Fibroblast of upper back skin (primary cell): ENCODE measurements at places on chromosomes 5 and 9.

DNA sequence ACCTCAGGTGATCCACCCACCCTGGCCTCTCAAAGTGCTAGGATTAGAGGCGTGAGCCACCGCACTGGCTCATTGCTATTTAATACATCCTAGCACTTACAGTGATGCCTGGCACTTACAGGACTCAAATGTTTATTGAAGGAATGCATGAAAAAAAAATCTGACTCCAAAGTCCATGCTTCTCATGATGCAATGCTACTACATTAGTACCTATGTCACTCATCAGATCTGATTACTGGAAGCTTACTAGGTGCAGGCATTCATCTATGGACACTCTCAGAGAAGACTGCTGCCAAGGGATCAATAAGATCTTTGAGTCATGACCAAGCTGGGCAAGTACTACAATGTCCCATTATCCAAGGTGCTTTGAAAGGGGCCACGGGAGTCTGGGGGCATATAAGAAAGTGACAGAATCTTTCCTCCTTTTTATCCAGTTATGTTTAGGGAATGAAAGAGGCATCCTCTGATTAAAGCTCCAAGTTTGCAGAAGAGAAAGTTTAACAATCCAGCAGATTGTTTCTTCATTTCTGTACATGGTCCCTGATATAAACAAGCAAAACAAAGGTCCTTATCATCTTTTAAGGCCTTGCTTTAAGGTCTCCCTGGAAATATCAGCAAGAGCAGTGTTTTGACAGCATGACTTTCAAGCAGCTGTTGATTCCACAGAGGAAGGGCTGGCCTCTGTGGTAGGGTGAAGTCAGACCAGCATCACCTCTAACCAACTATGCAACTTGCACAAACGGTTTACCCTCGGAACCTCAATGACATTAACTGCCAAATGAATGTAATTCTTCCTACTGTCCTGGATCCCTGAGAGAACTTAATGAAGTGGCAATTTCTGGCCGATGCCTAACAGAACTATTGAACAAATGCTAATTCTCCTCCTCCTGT is 35.9 kb downstream of the ARPC5L start:
- DNase-seq: no peak

DNA sequence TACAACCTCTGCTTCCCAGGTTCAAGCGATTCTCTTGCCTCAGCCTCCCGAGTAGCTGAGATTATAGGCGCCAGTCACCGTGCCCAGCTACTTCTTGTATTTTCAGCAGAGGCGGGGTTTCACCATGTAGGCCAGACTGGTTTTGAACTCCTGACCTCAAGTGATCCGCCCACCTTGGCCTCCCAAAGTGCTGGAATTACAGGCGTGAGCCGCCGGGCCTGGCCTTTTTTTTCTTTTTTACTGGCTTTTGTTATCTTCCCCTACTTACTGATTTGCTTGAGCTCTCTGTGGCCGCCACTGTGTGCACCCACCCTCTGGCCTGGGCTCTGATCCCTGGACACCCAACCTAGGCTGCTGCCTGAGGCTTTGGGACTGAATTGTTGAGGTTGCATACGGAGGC is 60.3 kb downstream of the ANKRD33B start:
- DNase-seq: no peak

DNA sequence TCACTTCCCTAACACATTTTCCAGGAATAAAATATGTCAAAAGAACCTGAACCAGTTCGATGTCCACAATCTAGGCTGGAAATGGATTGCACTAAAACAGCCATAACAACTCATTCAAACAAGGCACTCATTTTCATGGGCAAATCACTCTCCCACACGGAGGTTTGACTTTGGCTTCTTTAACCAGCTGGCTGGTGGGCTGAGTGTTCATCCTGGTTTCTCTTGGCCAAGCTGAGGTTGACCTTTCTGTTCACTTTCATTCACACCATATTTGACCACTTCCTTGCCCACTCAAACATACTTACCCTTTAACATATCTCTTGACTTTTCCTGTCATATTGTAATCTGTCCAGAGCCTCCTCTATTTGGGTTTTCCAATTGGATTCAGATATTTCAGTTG is 5.4 kb downstream of the IL7R start:
- DNase-seq: no peak

DNA sequence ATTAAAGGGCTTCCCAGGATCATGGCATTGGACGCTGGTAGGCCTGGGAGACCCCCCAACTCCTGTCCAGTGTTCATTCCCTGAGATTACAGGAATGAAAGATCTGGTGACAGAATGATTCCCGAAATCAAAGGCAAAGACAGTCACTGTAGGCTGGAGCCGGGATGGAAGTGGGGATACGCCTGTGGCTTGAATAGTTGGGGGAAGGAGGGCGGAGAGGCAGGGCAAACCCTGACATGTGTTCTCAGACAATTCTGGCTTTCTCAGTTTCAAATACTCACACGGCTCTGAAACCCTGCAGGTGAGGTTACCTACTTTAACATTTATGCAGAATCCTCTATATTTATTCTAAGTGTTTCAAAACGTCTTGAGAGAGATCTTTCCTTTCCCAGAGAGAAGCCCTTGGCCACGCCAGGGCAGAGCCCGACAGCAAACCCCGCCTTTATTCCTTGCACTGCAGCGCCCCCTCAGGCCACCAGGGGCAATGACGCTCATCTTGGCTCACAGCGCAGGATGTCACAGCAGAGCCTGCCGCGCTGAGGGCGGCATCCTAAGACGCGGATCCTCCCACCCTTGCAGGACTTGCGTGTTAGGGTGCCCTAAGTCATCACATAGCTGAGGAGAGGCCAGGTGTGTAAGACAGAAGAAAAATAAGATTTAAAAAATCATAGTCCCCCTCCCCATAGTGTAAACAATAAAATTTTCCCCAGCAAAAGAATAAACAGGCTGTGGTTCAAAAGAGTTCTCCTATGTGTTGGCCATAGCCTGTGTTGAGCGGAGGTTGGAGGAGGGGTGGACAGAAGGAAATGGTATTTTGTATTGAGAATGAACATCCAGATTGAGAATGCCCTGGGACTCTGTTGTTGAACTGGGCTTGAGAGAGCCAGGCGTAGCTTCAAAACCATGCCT is 284.5 kb downstream of the NTRK2 start:
- DNase-seq: peak; percentile 57

DNA sequence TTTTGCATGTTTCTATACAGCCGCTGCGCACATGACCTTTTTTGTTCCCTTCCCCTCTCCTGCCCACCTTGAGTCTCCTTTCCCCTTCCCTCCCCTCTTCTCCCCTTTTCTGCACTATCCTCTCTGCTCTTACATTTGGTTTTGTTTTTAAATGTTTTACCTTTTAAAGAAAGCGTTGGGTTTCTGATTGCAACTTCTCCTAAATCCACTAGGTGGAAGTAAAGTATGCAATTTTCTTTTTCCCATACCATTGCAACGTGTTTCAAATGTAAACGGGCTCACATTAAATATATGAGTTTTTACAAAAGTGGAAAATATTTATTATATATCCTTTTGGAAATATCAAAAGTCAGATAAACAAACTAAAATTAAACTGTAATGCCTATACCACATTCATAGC is 500.9 kb downstream of the DIRAS2 start:
- DNase-seq: peak; percentile 29

- peak; percentile 17 for DNase-seq
Measured at GRCh38 chr9:71895117-71895516, 15.9 kb downstream of the ABHD17B start.

GRCh38 chr9:129776938-129777768 is 24.3 kb upstream of the PTGES start:
- peak; percentile 100 for DNase-seq

- peak; percentile 99 for DNase-seq
Measured at GRCh38 chr5:136016945-136017530, 11.8 kb upstream of the TGFBI start.

DNA sequence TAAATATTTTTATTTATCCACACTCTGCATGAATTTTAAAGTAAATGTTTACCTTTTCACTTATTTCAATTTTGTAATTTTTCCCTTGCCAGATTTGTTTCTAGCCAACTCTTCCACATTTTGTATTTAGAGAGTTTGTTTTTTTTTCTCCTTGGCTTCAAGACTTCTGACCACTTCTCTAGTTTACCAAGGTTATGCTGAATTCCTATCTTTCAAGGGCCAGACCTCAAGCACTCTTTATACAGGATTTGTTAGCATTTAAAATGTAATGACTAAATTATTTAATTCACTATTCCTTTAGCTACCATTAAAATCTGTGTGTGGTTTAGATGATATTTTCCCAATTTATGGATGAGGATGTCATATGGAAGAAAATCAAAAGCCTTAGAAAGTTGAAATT is 42.5 kb downstream of the MEF2C start:
- DNase-seq: no peak

DNA sequence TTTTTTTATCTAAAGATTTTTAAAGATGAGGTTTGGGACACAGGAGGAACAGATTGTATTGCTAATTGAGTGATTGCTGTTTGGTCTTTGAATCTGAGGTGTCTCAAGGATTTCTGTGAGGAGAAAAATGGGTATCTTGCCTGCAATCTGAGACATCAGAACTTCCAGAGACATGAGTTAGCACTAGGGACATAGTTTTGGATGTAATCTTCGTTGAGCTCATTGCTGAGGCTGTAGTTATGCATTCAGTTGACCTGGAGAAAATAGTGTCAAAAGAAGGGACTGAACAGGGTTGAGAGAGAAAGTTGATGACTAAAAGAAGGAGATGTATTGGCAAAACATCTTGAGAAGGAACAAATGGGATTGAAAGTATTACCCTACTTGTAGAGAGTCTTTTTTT is 24.6 kb downstream of the C9orf85 start:
- no peak for DNase-seq

DNA sequence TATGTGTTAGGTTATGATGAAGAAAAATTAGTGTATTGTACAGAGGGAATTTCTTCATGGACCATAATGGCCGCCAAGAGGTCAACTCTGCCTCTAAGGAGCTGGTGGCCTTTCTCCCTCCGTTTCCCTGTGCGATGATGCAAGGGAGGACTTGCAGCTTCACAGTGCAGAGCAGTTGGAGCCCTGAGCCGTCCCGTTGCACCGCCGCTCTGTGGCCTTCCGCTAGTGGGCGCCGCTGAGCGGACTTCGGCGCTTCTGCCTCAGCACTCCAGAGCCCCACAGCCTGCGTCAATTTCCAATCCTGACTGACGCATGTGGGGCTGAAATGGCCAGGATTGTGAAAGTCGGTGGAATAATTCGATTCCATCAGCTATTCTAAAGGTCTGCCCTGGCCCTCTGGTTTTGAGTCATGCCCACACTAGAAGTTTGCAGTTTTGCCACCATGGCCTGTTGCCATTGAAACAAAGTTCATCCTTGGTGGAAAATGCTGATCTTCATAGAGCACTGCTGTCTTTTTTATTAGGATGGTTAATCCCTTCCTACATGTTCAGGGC is 22.7 kb upstream of the LECT2 start:
- no peak for DNase-seq

DNA sequence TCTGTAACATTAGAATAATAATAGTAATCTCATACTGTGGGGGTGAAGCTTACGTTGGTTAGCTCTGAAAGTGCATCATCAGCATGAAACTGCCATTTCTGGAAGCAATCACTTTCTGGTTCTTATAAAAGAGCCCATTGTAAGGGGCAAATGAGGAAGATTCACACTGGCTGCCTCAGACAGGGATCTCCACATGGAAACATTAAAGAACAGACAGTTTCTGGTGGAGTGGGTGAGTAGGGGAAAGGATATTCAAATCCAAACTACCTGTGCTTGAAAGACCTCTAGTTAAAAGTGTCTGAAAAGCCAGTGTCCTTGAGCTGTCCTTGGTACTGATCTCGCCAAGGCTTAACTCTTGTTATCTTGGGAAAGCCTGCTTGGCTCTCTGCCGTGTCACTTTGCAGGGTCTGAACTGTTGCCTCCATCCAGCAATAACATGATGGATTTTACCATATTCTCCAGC is 19.1 kb upstream of the SLC31A2 start:
- peak; percentile 15 for DNase-seq

DNA sequence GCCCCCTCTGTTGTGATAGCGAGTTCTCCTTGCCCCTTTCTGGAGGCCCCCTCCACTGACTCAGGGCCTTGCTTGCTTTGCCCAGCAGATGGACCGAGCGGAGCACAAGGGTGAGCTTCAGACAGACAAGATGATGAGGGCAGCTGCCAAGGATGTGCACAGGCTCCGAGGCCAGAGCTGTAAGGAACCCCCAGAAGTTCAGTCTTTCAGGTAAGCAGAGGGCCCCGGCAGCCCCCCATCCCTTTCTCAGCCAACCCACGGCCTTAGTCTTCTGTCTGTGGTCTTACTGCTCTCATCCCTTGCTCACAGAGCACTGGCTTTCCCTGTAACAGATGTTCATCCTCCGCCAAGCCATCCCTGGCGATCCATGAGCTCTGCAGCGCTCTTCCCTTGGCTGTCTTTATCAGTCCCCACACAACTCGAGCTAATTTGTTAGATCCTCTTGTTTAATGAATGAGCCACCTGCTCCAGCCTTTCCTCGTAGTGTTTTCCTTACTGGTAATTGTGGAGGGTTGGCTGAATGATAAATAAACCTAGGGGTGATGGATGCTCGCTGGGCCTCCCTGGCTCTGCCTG is 18.4 kb upstream of the RARS1 start:
- DNase-seq: no peak

GRCh38 chr5:132961887-132962286 is 1.5 kb downstream of the AFF4 start:
- DNase-seq: peak; percentile 65

GRCh38 chr5:112923148-112923917 is 1.3 kb upstream of the REEP5 start:
- DNase-seq: no peak

DNA sequence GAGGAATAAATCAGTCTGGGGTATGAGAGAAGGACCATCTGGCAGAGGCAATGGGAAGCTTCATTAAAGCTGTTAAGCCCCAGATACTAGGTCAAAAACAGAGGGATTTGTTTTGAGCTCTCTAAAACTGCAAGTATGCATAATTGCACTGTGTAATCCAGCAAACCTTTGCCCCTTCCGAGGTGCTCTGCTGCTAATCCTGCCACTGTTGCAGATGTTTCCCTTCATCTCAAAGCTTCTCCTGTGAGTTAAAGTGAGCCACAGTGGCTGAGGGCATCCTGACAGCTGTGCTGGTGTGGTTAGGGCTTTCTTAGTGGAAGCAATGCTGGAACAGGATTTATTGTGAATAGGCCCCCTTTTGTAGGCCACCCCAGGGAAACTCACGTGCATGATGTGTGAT is 160.3 kb upstream of the TRPC7 start:
- no peak for DNase-seq

GRCh38 chr5:43304525-43304924 is 8.7 kb downstream of the HMGCS1 start:
- peak; percentile 62 for DNase-seq

GRCh38 chr5:6632324-6632887 is 438 bp downstream of the NSUN2 start:
- DNase-seq: no peak

DNA sequence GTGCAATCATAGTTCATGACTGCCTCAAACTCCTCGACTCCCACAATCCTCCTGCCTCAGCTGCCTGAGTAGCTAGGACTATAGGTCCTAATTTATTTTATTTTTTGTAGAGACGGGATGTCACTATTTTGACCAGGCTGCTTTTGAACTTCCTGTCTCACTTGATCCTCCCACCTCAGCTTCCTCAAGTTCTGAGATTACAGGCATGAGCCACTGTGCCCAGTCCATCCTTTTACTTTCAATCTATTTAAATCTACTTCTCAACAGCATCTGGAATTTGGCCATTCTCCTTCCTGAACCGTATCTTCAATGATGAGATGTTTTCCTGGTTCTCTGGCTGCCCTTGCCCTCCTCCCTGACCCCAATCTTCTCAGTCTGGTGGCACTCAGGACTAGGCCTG is 12.2 kb upstream of the GRIN1 start:
- DNase-seq: no peak
